ENCODE measurements at places on chromosomes 1 and 21. TPM values are rescaled to one million over a fixed set of nuclear protein-coding genes. Genes with fewer than 3 reads are reported as not detected.

ACTL8 gene
- not detected for total RNA-seq

KANK4 gene
- total RNA-seq = not detected

MAEL gene
- not detected for total RNA-seq

IFT25 gene
- total RNA-seq = 59.6 TPM

REN gene
- not detected for total RNA-seq

CEP350 gene
- total RNA-seq = 63.7 TPM

SELENON gene
- 29.5 TPM for total RNA-seq

PROX1 gene
- 0.21 TPM for total RNA-seq

ADGRL4 gene
- not detected for total RNA-seq

SLC44A5 gene
- total RNA-seq = not detected

MAP3K7CL gene
- total RNA-seq = 9.6 TPM

OR2L5 gene
- total RNA-seq = not detected

LCE3C gene
- total RNA-seq = not detected

FCGR2B gene
- not detected for total RNA-seq
